ENCODE measurements at places on chromosomes 5 and 9.
A peak's percentile ranks its signal among the peaks of the same experiment; 100 is the strongest.

DNA sequence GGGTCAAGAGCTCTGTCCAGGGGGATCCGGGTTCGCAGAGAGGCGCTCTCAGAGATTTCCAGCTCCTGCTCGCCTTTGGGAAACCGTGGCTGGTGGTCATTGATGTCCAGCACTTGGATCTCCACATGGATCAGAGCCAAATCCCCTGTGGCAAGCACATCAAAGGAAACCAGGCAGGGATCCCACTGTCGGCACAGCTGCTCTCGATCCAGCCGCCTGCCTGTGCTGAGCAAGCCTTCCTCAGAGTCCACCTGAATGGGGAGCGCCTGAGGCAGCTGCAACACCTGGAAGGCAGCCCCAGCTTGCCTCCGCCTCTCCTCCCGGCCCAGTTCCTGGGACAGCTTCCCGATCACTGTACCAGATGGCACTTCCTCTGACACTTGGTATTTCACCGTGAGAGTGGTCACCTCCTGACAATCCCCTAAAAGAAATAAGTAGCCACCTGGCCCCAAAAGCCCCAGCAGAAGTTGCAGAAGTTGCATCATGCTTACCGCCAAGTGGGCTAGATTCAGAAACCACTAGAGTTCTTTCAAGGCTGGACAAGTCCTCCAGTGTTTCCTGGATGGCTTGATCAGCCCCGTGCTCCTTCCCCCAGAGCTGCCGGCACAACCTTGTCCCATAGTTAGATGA lies 520 bp downstream of the PCDH12 start:
- peak; percentile 21 for DNase-seq

GRCh38 chr5:75412111-75412990 lies 75.3 kb downstream of the HMGCR start:
- DNase-seq: no peak

GRCh38 chr5:16453609-16454008 lies 12.0 kb downstream of the ZNF622 start:
- no peak for DNase-seq

GRCh38 chr5:149110406-149110805 lies 30.9 kb upstream of the ABLIM3 start:
- DNase-seq: no peak

DNA sequence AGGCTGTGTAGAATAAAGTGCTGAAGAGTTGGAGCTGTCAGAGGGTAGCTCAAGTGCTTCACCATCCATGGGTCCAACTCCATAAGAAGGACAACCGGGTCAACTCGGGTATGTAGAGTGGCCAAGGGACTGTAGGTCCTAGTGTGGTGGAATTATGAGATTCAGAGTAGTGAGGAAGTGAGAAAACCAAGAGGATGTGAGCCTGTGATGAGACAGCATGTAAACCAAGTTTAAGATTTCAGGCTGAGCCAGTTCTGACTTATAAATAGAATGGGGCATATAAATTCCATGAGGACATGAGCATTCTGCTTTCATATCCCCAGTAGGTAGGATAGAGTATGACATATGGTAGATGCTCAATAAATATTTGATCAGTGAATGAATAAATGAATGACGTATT lies 96.3 kb downstream of the CFAP95 start:
- no peak for DNase-seq

- DNase-seq: peak; percentile 64
Measured at GRCh38 chr5:32312197-32312594, 543 bp downstream of the MTMR12 start.

- no peak for DNase-seq
Measured at GRCh38 chr5:158049459-158049858, 190.5 kb upstream of the CLINT1 start.

DNA sequence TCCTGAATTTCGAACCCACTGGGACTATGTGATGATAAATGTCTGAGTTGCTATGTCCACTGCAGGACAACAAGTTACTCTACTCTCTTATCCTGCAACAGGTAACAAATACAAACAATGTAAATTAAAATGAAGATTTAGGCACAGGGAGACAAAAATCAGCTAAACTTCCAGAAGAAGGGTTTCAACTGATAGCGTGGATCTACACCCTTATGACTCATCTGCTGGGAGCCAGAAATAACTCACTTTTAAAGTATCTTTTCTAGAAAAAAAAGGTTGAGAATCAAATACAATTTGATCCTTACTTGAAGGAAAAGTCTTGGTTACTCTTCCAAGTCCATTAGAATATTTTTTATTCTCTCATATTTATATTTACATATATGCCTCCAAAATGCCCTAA lies 21.4 kb downstream of the PJA2 start:
- DNase-seq: no peak

GRCh38 chr5:56071470-56071869 lies 76.7 kb upstream of the IL6ST start:
- no peak for DNase-seq

DNA sequence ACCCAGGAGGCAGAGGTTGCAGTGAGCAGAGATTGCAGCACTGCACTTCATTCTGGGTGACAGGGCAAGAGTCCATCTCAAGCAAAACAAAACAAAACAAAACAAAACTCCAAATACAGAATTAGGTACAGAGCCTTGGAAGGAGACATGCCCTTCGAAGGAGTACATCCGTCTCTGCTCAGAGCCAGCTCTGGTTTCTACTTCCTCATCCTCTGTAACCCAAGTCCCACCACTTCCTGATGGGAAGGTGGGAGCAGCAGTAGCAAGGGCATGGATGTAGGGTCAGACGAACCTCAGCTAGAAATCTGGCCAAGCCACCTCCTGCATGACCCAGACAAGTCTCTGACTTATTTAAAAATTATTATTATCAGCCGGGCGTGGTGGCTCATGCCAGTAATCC lies 16.5 kb upstream of the STXBP1 start:
- no peak for DNase-seq

GRCh38 chr9:33165263-33166151 lies 1.6 kb downstream of the B4GALT1 start:
- DNase-seq: peak; percentile 65

DNA sequence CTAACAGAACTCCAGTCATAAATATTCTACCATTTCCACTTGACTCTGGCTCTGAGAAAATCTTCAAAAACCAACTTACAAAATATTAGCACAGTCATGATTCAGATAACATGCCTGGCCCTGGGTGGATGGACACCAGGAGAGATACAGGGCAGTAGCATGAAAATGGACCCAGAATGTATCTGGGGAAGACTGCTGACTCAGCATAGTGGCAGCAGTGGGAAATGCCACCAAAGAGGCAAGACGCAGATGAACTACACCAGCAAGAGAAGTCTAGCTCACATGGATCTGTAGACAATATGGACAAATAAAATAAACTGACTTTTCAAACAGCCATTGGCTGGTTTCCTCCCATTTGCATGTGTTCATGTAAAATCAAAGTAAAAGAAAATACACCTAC lies 359.8 kb downstream of the SEMA5A start:
- DNase-seq: no peak

DNA sequence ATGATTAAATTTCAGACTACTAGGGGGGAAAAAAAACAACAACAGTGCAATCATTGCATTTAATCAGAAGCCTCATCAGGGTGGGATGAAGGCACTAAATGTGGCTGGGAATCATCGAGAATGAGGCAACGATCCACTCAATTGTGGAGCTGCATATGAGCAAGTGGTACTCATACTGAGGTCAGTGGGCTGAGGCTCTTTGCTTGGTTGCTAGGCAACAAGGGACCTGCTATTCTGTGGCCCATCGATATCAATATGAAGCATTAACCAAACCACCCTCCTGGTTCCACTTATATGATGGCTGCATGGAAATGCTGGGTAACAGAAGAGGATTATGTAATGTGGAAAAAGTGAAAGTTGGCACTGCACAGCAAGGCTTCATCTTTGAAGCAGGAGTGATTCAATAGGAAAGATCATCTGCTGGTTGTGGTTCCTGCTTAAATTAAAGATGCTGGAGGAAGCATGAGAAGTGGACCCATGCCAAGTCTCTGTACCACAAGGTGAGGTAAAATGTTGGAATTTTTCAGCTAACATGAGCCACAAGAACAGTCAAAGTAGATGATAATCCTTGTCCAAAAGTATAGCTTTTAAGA lies 159.8 kb upstream of the HMHB1 start:
- peak; percentile 34 for DNase-seq

- DNase-seq: no peak
Measured at GRCh38 chr9:113436728-113437515, 26.4 kb downstream of the C9orf43 start.

DNA sequence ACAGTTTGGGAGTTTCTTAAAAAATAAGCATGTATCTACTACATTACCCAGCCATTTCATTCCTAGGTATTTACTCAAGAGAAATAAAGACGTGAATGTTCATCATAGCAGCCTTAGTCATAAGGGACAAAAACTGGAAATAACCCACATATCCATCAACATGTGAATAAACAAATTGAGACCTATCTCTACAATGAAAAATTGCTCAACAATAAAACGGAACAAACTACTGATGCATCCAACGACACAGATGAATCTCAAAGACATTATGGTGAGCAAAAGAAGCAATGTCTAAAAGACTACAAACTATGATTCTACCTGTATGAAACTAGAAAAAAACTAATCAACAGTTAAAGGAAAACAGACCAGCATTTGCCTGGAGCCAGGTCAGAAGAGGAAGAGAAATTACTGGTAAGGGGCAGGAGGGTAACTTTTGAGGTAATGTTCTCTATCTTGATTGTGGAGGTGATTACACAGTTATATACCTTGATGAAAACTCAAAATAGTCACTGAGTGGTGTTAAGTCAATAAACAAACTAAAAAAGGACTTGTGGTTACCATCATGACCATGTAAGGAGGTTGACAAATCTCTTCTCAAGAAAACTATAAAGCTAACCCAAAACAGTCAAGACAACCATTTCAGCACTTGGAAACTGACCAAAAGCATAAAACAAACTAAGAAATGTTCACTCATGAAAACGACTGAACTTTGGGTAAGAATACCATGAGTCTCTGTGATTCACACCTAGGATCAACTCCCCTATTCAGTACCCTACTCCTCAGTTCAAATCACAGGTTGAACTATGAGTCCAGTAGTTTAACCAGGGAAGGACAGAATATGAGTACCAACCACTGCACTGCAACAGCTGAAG lies 10.4 kb downstream of the UIMC1 start:
- DNase-seq: no peak

DNA sequence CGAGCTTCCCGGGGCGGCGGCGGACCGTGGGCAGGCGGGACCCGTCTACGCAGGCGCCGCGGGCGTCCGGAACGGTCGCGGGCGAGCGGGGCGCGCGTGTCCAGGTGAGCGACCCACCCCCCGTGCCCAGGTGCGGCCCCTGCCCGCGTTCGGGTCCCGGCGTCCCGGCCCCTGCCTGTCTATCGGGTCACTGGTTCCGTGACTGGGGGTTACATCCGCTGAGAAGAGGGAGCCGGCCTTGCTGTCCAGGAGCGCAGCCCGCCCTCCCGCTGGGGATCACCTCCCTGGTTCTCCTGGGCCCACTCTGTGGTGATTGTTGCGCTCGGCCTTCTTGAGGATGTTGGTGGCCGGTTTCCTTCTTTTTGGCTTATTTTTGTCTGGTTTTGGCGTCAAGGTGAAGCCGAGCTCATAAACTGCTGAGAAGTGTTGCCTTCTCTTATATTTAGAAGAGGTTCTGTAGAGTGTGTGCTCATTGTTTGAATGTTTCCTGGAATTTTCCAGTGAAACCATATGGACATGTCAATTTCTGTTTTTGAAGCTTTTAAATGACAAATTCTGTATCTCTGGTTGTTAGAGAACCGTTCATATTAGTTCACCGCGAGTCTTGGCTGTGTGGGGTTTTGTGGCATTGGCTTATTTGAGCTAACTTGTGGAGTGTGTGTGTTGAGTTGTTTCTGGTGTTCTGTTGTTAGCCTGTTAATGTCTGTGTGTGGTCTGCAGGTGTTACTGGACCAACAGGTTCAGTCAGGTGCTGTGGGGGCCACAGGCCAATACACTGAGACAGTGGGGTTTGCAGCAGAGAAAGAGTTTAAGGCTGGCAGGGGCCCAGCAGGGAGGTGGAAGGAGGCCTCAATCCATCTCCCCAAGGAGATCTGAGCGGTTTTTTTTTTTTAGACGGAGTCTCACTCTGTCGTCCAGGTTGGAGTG lies 621 bp downstream of the CEP72 start:
- peak; percentile 45 for DNase-seq

- DNase-seq: no peak
Measured at GRCh38 chr9:93464876-93465275, 11.5 kb upstream of the FAM120AOS start.

- DNase-seq: no peak
Measured at GRCh38 chr5:39342460-39342859, 21.8 kb downstream of the C9 start.

DNA sequence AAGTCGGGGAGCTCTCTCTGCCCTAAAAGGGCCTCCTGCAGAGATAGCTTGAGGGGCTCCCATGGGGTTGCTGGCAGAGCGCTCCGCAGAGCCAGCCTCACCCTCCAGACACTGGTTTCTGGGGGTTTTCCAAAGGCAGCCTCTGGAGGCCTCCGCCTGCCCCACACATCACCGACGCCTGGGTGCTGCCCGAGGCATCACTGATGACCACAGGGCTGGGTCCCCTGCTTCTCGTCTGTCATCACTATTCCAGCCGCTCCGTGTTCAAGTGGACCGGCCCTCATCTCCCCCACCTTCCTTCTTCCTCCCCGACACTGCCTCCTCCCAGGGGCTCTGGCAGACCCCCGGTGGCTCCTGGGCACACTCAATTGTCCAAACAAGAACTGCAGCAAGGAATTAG lies 64.1 kb upstream of the IRX4 start:
- no peak for DNase-seq

GRCh38 chr5:78041805-78042204 lies 252.7 kb downstream of the AP3B1 start:
- no peak for DNase-seq

GRCh38 chr5:166977911-166978422 lies 1313.5 kb upstream of the WWC1 start:
- no peak for DNase-seq

DNA sequence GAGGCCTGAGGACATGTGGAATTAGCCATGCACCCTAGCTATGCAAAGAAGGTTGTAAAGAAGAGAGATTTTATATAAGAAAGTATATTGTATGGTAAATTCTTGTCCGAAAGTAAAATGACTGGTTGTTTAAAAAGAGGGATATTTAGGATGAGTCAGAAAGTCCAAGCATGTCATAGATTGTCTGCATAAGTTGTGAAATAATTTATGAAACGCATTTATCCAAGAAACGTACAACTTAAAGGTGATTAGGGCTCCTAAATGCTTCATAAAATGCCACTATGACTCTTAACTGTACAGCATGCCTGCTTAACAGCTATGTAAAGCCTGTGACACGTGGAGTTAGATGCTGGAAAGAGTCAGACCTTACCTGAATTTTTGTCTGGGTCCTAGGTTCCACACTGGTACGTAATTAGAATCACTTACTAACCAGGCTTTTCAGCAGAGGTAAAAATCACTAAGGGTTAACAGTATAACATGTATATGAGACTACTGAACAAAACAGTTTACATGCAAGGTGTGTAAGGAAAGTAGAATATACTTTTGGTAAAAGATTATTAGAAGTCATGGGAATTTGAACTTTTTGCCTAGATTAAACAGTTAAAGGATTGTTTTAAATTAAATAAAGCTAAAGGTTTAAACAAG lies 37.0 kb upstream of the ARL15 start:
- no peak for DNase-seq

- DNase-seq: no peak
Measured at GRCh38 chr9:79353856-79354520, 217.8 kb upstream of the TLE4 start.

GRCh38 chr5:9126490-9126889 lies 419.4 kb downstream of the SEMA5A start:
- DNase-seq: no peak

GRCh38 chr5:60248901-60249300 lies 355.4 kb upstream of the PDE4D start:
- DNase-seq: no peak
